ENCODE measurements at places on chromosomes 2 and 18.

DNA sequence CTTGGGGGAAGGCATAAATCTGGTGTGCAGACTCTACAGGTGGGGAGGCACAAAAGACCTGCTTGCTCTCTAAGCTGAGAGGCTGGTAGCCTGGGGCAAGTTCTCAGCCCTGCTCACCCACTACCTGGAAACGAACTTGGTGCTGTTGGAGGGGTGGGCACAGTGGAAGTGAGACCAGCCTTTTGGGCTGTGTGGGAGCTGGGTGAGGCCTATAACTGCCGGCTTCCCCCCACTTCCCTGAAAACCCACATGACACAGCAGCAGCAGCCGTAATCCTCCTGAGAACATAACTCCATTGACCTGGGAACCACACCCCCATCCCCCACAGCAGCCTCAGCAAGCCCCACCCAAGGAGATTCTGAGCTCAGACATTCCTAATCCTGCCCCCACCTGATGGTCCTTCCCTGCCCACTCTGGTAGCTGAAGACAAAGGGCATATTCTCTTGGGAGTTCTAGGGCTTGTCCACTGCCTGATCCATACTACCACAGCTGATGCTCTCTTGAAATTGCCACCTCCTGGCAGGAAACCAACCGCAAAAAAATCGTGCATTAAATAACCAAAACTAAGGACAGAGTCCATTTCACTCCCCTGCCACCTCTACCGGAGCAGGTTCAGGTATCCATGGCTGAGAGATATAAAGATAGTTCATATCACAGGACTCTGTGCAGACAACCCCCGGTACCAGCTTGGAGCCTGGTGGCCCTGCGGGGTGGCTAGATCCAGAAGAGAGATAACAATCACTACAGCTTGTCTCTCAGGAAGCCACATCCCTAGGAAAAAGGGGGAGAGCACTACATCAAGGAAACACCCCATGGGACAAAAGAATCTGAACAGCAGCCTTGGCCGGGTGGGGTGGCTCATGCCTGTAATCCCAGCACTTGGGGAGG, 178.1 kb downstream of the NDUFA10 start:
- DNase-seq: no peak

- no peak for DNase-seq
These were observed 74.9 kb upstream of the TFCP2L1 start for GRCh38 chr2:121359716-121360565.

GRCh38 chr2:178946494-178946893, 103.4 kb downstream of the CCDC141 start:
- DNase-seq: no peak

DNA sequence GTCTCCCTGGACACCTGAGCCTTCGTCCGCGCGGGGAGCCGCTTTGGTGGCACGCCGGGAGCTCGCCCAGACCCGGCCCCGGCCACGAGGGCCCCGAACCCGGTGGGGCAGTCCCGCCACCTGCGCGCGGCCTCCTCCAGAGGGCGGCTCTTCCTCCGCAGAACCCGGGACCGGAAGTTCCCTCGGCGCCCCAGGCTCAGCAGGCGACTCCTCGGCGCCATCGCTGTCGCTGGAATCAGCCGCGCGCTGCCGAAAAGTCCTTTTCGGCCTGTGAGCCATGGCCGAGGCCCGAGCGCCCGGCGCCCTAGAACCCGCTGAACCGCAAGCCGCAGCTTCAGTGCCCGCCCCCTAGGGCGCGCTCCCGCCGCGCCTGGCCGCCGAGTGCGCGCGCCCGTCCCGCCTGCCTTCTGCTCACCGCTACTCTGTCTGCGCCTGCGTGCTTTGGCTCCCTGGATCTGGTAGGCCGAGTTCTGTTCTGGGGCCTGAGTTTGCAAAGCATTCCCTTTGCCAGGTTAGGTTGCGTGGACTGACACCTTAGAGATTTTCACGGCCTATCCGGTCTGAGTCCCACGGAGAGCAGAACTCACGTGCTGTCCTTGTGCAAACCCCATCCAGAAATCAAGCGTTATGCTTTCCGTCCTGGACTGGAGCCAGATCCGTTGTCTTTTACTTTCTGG, at the start of gene GCFC2:
Gene GCFC2 (minus strand): TSS at position 339 of the 677 bp plus-strand sequence. CDS start 60 bp downstream, at position 279.
- DNase-seq: peak; percentile 55

- no peak for DNase-seq
These were observed 836.0 kb upstream of the CDH2 start for GRCh38 chr18:29012883-29013465.

DNA sequence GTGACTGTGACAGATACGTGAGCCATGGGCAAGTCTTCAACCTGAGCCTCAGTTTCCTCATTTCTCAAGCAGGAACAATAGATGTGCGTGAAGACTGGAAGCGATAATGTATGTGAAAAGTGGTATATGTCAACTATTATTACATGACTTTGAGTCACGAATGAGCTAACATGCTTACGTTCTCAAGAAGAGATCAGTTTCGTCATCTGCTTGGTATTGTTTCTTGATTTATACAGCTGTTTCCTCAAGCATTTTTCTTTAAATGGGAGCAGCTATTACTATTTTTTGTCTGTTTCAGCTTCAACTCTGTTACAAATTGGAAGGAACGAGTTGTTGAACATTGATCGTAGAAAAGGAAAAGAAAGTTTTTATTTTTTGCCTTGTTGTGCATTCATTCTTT, 48.5 kb upstream of the THOC1 start:
- DNase-seq: no peak

DNA sequence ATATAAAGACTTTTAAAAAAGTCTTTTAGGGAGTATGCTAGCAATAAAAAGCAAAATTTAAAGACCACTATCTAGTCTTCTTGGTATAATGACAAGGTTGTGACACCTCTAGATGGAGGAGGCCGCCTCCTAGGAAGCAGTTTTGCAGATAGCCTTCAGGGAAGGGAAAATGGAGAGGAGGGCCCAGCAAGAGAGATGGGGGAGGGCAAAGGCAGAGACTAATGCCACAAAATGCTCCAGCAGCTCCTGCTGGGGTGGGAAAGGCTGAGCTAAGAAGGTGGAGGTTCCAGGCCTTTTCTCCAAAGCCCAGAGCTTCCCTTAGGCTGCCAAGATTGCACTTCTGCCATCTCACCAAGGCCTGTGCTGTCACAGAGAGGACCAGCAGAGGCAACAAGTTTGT, 153.9 kb upstream of the THSD7B start:
- DNase-seq: no peak

GRCh38 chr2:126886211-126886915, 12.3 kb upstream of the TEX51 start:
- DNase-seq: no peak

DNA sequence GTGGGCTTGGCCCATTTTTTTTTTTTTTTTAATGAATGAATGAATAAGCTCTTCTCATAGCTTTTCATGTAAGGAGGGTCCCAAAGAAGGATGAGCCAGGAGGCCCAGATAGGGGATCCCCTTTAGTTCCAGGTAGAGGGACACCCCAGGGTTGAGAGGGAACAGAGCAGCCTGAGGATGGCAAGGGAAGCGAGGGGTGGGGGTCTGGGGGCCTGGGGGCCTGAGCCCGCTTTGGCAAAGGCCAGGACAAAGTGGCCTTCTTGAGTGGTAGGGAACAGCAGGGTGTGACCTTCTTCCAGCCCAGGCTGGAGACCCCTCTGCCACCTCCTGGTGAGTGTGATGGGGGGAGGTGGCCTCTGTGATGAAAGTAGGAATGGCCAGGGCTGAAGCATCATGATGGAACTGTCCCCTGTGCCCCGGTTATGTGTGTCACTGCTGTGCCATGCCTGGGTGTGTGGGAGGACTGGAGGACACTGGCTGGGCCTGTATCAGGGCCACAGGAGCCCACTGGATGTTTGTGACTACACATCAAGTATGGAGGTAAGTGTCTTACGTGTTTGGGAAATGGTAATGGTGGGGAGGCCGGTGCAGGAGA, 263.5 kb upstream of the HDAC4 start:
- no peak for DNase-seq

DNA sequence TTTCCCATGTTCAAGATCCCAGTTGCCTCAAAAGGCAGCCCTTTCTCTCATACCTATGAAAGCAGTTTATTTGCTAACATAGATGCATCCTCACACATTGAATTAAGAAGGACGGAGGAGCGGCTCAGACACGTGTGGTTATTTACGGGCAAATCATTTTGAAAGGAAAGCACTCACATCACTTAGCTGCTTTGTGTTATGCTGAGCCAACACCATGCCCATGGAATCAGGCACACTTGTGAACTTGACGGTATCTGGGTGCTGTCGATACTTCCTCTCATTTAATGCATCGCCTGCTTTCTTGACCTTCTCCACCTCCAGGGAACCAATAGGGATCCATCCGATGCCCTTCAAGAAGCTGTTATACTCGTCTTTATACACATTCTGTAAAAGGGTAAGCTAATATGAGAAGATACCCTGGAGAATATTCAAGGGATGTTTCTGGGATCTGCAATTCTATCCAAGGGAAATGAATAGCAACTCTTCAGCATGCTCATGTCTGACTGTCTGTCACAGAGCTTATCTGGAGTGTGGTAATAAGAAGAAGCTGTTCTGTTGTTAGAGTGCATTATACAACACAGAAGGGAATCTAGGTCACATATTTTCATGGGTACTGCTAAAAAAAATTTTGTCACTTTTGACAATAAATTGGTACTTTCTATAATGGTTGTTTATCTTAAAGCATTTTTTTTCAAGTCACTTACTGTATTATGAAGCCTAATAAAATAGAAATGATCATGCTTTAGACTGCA, 63.3 kb downstream of the NEB start:
- DNase-seq: no peak

GRCh38 chr18:64208516-64208915, 59.6 kb upstream of the LINC00305 start:
- no peak for DNase-seq

DNA sequence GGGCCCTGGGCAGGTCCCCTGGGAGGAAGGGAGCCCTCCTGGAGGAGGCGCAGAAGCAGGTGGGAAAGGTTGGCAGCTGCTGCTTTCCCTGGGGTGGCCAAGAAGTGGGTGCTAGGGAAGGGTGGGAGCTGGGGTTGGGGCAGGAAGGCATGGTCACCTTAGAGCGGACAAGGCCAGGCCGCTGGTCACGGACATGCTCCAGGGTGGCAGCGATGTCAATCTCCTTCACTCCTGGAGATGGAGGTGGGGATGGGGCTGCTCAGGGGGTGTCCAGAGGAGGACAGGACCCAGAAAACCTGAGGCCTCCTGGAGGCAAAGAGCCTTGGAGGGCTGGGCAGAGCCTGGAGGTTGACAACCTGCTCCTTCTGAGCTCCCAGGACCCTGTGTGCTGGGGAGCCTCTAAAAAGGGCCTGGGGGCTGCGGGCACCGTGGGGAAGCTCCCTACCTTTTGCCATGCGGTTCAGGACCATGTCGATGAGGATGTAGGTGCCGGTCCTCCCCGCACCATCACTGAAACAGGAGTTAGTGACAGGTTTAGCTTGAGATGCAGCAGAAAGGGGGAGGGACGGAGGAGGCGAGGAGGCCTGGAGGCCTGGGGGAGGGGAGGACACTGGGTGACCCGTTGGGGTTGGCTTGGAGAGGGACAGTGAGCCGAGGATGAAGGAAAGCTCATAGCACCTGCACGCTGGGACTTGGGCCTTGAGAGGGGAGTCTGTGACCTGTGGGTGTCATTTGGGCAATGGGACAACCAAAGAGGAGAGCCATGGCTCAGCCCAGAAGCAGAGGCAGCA, 11.4 kb downstream of the DNAJB2 start:
- no peak for DNase-seq

DNA sequence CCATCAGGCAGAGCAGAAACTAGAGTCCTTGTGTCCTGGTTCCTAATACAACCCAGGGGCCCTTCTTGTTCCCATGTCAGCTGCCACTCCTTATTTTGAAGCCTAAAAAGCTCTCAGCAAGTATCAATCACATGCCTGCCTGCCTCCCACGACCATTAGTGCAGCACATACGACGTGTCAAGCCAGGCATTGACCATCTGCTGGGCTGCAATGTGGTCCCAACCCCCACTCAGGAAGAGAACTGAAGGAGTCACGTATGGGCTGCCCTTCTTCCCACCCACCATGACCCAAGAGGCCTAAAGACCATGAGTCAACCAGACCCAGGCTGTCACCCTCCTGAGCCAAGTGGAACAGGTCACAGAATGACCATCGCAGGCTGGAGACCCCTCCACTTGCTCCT, 98.8 kb downstream of the KLHL29 start:
- no peak for DNase-seq

DNA sequence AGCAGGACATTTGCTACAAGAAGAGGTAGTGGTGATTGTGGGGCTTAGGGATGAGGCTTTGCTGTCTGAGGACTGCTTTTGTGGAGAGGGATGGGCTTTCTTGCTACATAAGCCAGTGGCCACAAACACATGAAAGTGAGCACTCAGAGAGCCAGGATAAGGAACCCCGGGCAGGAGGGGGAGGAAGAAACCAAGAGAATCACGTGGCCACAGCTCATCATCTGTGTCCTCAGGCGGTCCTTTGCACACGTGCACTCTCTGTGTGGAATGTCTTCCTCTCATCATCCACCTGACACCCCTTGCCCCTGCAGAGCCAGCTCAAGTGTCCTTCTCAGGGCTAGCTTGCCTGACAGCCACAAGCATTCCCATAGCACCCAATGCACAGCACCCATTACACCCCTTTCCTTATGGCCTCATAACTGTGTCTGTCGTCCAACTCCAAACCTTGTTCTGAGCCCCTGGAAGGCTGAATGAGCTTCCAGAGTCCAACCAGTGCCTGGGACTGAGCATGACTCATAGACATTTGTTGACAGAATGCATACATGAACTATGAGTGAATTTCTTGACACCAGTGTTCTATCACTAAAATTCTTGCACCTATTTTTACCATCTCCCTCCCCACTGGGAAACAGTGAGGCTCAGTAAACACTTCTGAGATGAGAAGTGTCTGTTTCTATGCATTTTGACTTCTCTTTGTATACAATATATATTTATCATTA, 398.3 kb downstream of the ALK start:
- DNase-seq: no peak

DNA sequence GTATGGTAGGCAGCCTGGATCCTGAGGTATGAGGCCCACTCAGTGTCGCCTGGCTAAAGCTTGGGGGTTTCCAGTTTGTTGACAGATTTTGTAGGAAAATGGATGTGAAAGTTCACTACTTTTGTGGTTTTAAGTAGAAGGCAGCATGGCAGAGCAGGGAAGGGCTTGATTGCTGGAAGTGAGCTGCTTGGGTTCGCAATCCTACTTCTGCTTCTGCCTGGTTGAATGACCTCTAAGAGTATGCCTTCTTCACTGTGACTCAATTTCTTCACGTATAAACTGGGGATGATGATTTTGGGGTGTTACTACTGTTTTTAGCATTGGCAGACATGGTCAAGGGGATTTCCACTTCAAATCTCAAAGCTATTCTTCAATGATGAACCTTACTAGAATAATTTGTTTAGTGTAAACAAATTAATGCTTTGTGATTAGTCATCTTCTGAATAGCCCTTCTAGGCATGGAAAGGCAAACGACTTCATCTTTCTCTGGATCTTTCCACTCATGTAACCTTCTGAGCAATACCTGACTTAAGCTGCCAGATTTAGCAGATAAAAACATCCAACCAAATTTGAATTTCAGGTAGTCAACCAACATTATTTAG, 13.2 kb downstream of the BMP10 start:
- no peak for DNase-seq

Measured in NCI-H524 treated with DMSO at 0.1 percent for 48 hours (cell line).